ENCODE measurements at places on chromosomes 7 and 10. TPM values are rescaled to one million over a fixed set of nuclear protein-coding genes. Genes with fewer than 3 reads are reported as not detected.
A peak's percentile ranks its signal among the peaks of the same experiment; 100 is the strongest.

- H3K4me3 ChIP-seq = peak within 1 kb of the TSS; percentile 65
- peak within 1 kb of the TSS; percentile 46 for H3K27ac ChIP-seq
- peaks cover 6% of the 10 kb centered on the region for H3K4me1 ChIP-seq
- no peak for DNase-seq
- no peaks in the 10 kb centered on the region for H3K27me3 ChIP-seq
- H3K36me3 ChIP-seq = no peaks in the 10 kb centered on the region
These were observed at the start of gene DNAJC12 for GRCh38 chr10:67837541-67838314. Gene DNAJC12, minus strand, starts transcription at chr10:67838188. Its CDS starts 177 bp downstream, at chr10:67838011.

DNA sequence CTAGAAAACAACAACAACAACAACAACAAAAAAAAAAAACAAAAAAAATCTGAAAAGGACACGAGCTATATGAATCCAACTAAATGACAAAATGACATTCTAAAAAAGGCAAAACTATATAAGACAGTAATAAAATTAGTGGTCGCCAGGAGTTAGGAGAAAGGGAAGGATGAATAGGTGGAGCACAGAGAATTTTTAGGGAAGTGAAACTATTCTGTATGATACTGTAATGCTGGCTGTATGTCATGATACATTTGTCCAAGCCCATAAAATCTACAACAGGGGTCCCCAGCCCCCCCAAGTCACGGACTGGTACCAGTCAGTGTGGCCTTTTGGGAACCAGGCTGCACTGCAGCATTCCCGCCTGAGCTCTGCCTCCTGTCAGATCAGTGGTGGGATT is 2.8 kb upstream of the PUS7 start:
- H3K27ac ChIP-seq = no peak overlapping the region
- H3K4me3 ChIP-seq = no peak overlapping the region
- DNase-seq = no peak

GRCh38 chr7:155066417-155066950 is 3.6 kb upstream of the HTR5A start:
- DNase-seq = no peak
- no peaks in the 10 kb centered on the region for H3K4me1 ChIP-seq
- no peak overlapping the region for H3K4me3 ChIP-seq
- peaks cover 55% of the 10 kb centered on the region for H3K27me3 ChIP-seq

The FFAR4 gene
- 0.08 TPM for total RNA-seq

The IKZF1 gene
- 2.1 TPM for total RNA-seq

The STAG3 gene
- 0.74 TPM for total RNA-seq

The PON3 gene
- 0.69 TPM for total RNA-seq

The CYP2C9 gene
- total RNA-seq = not detected

- H3K4me3 ChIP-seq = no peak overlapping the region
- peaks cover 26% of the 10 kb centered on the region for H3K36me3 ChIP-seq
- H3K27me3 ChIP-seq = no peaks in the 10 kb centered on the region
- peaks cover 84% of the 10 kb centered on the region for H3K4me1 ChIP-seq
These were observed 30.5 kb upstream of the TRIM8 start for GRCh38 chr10:102613785-102614184.

GRCh38 chr10:132166216-132166950 is 20.4 kb upstream of the DPYSL4 start:
- peaks cover 25% of the 10 kb centered on the region for H3K4me1 ChIP-seq
- H3K27me3 ChIP-seq = no peaks in the 10 kb centered on the region
- H3K36me3 ChIP-seq = peaks cover 20% of the 10 kb centered on the region
- no peak overlapping the region for H3K4me3 ChIP-seq

The INMT gene
- total RNA-seq = 49.5 TPM

The TAF6 gene
- total RNA-seq = 34.1 TPM

- H3K4me3 ChIP-seq = peak overlapping the region; percentile 85
- peaks cover 18% of the 10 kb centered on the region for H3K27me3 ChIP-seq
- peaks cover 9% of the 10 kb centered on the region for H3K36me3 ChIP-seq
- peaks cover 74% of the 10 kb centered on the region for H3K4me1 ChIP-seq
- H3K27ac ChIP-seq = peak overlapping the region; percentile 89
These were observed 3.0 kb downstream of the BAMBI start for GRCh38 chr10:28680358-28680752.

DNA sequence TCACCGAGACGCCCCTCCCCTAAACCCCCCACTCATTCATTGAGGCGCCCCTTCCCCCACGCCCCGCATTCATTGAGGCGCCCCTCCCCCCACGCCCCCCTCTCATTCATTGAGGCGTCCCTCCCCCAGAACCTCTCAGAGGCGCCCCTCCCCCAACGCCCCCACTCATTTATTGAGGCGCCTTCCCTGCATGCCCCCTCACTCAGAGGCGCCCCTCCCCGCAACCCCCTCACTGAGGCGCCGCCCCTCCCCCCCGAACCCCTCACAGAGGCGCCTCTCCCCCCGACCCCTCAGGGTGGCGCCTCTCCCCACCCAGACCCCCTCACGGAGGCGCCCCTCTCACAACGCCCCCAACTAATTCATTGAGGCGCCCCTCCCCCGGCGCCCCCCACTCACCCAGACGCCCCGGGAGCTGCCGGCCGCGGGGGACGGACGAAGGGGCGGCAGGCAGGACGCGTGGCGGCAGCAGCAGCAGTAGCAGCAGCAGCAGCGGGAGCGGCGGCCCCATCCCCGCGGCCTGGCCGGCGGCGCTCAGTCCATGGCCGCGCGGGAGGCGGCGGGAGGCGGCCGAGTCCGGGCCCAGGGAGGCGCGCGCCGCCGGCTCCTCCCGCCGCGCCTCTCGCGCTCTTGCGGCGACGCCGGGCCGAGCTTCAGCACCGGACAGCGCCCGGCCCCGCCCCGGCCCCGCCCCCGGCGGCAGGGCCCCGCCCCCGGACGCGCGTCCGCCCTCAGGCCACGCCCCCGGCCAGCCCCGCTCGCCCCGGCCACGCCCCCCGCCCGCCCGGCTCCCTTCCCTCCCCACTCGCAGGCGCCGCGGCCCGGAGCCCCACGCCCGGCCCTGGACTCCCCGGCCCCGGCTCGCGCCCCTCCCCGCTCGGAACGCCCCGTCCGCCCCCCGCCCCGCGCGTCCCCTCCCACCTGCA is at the start of gene PTPRN2:
TSS of gene PTPRN2 (minus strand) at position 662 of the 923 bp plus-strand sequence.
- no peak within 1 kb of the TSS for H3K27ac ChIP-seq
- peaks cover 26% of the 10 kb centered on the region for H3K4me1 ChIP-seq
- peak; percentile 59 for DNase-seq
- H3K27me3 ChIP-seq = peaks cover 62% of the 10 kb centered on the region

- H3K4me1 ChIP-seq = peaks cover 20% of the 10 kb centered on the region
- DNase-seq = no peak
- no peak overlapping the region for H3K27ac ChIP-seq
These were observed 260.5 kb upstream of the AOAH start for GRCh38 chr7:36984710-36985312.

The ARHGAP22 gene
- 3.8 TPM for total RNA-seq

The SEC31B gene
- 8.8 TPM for total RNA-seq

The CAV1 gene
- total RNA-seq = 266 TPM

DNA sequence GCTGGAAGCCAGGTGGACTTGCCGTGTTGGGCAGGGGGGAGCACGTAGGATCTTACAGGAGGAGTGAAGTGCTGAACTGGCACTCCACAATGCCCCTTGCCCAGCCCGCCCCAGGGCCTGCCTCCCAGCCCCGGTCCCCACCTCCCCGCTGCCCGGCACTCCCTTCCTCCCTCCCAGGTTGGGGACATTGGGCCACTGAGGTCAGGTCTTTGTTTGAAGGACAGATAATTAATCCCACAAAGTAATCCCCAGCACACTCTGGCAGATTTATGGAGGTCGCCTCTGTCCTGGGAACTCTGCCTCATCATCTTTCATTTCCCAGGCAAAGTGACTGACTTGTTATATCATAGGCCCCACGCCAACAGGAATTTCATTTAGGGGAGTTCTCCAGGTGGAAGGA is 122.8 kb downstream of the C10orf105 start:
- H3K27me3 ChIP-seq = no peaks in the 10 kb centered on the region
- H3K4me1 ChIP-seq = peaks cover 21% of the 10 kb centered on the region
- H3K4me3 ChIP-seq = no peak overlapping the region
- H3K36me3 ChIP-seq = no peaks in the 10 kb centered on the region
- no peak overlapping the region for H3K27ac ChIP-seq

DNA sequence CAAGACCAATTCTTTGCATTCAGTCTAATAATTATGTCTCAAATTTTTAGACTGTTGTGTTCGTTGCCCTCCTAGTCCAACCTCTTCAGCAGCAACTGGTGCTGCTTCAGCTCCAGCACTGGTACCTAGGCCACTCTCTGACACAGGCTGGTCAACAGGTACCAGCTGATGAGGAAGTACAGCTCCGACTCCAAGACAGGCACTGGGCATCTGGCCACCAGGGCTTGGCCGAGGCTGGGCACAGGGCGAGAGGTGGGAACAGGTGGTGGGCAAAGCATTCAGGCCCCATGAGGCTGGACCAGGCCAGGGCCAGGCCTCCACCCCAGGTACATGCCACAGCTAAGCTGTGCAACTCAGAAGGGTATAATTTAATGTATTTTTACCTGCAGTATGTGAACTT is 151.5 kb upstream of the AGR3 start:
- no peaks in the 10 kb centered on the region for H3K36me3 ChIP-seq
- no peak overlapping the region for H3K4me3 ChIP-seq
- DNase-seq = no peak
- H3K4me1 ChIP-seq = no peaks in the 10 kb centered on the region
- H3K27me3 ChIP-seq = no peaks in the 10 kb centered on the region
- H3K27ac ChIP-seq = no peak overlapping the region

The ORAI2 gene
- 2.6 TPM for total RNA-seq

DNA sequence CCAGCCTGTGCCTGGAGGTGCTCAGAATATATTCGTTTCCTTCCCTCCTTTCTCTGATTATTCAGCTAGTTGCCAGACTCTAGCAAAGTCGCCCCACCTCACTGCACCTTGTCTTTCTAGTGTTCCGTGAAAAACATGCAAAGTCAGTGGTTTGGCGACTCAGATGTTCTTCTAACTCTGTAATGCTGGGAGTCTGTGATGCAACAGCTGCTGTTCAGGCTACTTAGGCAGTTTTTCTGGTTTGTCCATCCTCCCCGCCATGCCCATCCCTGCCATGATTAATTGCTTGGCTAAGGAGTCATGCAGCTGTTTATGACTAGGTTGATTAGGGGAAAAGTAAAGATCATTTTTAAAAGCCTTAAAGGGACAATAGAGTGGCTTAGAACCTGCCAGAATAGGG is 99.4 kb downstream of the MTPN start:
- peaks cover 7% of the 10 kb centered on the region for H3K4me1 ChIP-seq
- DNase-seq = no peak
- H3K27me3 ChIP-seq = no peaks in the 10 kb centered on the region
- H3K4me3 ChIP-seq = no peak overlapping the region
- no peaks in the 10 kb centered on the region for H3K36me3 ChIP-seq
- no peak overlapping the region for H3K27ac ChIP-seq

DNA sequence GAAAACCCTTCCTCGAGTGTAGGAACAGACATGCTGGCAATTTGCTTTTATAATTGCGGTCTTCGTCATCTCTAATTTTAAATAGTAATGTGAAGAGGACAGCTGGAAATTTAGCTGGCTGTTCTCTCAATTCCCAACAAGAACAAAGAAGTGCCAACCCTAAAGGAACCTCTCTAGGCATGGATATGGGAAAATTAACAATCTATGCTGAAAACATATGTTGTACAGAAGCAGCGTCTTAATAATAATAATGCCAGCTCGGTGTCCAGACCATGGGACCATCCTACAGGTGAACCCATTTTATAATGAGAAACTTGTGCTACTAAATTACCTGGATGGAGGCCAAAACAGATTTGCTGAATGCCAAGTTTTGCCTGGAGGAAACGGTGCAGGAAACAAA is 641.4 kb upstream of the MGMT start:
- peaks cover 50% of the 10 kb centered on the region for H3K27me3 ChIP-seq
- no peaks in the 10 kb centered on the region for H3K4me1 ChIP-seq
- DNase-seq = no peak
- no peaks in the 10 kb centered on the region for H3K36me3 ChIP-seq

DNA sequence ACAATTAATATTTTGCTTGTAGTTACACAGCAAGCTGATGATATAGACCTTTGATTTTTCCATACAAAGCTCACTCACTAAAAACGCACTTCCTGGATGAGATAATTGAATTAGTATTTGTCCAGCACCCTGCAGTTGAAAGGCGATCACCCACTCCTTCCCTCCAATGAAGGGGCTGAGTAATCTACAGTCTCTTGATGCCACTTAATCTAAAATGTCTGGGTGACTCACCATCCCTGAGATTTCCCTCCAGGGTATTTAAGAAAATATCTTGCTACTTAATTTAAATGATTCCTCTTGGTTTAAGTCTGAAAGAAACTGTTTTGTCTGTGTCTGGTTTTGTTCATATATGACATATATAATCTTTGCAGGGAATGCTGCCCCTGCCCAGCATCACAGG is 515.3 kb downstream of the GRID1 start:
- H3K36me3 ChIP-seq = no peaks in the 10 kb centered on the region
- H3K4me1 ChIP-seq = no peaks in the 10 kb centered on the region
- DNase-seq = no peak
- H3K4me3 ChIP-seq = no peak overlapping the region

DNA sequence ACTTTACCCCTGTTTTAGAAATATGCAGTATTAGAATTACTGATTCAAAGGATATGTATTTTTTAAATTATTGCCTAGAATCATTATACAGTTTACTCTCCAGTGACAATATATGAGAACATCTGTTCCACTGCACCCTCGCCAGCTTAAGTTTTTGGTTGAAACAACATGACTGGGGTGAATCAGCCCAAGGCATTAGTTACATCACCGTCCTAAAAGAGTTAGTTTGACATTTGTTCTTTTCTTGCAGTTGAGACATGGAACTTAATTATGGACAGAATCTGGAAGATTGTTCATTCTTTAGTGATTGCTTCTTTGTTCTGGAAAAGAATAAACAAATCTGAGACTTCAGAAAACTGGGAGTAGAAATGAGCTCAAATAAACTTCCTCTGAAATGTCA is 167.3 kb upstream of the DKK1 start:
- no peaks in the 10 kb centered on the region for H3K4me1 ChIP-seq
- no peak overlapping the region for H3K27ac ChIP-seq
- H3K27me3 ChIP-seq = no peaks in the 10 kb centered on the region
- H3K4me3 ChIP-seq = no peak overlapping the region

DNA sequence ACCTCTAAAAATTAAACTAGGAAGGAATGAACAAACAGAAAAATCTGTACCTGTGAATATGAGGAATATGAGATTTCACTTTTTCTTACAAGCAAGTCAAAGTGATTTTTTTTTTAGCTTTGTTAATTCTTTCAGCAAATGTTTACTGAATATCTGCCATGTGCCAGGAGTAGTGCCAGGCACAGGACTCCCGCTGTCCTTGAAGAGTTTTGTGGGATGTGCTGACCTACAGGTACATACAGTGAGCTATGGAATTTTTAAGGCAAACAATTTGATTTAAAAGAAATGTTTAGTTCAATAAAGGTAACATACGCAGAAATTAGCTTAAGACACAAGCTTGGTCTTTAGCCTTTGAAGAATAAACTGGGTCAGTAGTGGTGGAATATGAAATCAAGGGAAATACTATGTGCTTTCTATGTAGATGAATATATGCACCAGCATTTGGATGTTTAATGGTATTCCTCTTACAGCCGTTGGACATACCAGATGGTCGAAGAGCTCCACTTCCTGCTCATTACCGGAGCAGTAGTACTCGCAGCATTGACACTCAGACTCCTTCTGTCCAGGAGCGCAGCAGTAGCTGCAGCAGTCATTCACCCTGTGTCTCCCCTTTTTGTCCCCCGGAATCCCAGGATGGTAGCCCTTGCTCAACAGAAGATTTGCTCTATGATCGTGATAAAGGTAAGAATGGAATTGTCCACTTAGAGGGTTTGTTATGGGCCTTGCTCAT is 102.0 kb downstream of the GLCCI1 start:
- no peaks in the 10 kb centered on the region for H3K27me3 ChIP-seq
- H3K27ac ChIP-seq = no peak overlapping the region
- DNase-seq = no peak
- no peak overlapping the region for H3K4me3 ChIP-seq
- peaks cover 16% of the 10 kb centered on the region for H3K4me1 ChIP-seq
- H3K36me3 ChIP-seq = peaks cover 11% of the 10 kb centered on the region

The C10orf88 gene
- 5.6 TPM for total RNA-seq
